T-helper 17 cell (primary cell): ENCODE measurements at places on chromosomes 16 and 17.

GRCh38 chr16:69031877-69032301 is 73.6 kb upstream of the HAS3 start:
- no peak for DNase-seq

DNA sequence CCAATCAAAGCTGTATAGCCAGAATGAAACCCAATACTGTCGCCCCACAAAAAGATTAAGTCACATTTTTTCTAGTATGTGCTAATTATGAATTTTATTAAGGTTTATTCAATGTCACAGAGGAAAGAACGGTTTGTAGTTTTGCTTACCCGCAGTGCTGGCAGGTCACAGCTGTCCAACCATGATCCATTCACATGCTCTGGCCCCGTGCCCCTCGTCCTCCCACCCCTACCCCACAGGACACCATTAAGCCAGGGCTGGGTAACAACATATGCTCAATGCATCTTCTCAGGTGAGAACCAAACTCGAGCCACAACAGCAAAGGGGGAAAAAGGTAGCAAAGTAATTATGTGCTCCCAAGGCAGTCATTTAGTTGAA is 589 bp upstream of the FBF1 start:
- DNase-seq: no peak

- DNase-seq: no peak
Measured at GRCh38 chr17:28317966-28318758, 838 bp upstream of the TMEM97 start.

DNA sequence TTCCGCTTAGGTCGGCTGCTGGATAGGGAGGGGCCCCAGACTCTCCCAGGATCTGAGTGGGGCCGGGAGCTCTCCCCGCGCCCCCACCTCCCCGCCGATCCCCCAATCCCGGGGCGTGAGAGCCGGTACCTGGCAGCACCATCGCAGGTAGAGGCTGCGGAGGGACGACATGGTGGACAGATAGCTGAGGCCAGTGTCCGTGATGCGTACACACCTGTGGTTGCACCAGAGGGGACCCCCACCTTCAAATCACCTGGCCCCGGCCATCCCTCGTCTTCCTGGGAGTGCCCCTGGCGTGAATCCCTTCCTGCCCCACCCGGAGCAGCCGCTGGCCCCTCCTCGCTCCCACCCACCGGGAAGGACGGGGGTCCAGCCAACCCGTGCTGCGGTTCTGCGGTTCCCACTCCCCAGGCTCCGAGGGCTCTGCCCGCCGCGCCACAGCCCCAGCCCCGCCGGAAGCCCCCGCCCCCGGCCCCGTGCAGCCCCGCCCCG is 4.7 kb upstream of the WDR24 start:
- no peak for DNase-seq

DNA sequence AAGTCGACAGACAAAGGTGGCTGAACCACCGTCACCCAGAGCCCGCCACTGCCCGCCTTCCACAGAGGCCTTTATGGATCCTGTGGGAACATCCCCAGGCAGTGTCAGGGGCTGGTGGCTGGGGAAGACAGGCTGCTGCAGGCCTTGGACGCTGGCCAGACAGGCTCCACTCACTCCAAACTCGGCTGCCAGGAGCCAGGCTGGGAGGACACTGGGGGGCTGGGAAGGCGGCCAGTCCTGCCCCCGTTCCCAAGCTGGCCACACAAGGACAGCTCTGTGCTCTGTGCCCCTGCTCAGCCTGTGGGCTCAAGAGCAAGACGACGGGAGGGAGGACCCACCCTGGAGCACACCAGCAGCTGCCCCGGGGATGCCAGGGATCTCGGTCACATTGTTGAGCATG is 7.6 kb upstream of the LCAT start:
- no peak for DNase-seq

DNA sequence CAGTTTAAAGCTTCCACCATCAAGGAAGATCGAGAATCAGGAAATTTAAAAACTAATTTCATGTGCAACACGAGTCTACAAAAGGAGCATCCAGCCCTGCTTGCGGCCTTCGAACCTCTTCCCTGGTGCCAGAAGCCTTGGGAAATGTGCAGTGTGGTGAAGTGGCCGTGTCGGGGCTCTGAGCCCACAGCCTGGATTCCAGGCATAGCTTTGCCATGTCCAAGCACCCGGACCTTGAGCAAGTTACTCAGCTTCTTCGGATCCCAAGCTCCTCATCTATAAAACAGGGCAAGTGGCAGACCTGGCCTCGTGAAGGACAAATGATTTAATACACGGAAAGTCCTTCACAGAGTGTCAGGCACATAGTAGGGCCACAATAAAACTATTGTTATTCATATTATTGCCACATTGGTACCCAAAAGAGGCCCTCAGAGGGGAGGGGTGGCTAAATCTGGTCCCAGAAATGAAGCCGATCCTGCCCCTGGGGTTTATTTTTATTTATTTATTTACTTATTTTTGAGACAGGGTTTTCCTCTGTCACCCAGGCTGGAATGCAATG is 34.8 kb downstream of the COTL1 start:
- no peak for DNase-seq

DNA sequence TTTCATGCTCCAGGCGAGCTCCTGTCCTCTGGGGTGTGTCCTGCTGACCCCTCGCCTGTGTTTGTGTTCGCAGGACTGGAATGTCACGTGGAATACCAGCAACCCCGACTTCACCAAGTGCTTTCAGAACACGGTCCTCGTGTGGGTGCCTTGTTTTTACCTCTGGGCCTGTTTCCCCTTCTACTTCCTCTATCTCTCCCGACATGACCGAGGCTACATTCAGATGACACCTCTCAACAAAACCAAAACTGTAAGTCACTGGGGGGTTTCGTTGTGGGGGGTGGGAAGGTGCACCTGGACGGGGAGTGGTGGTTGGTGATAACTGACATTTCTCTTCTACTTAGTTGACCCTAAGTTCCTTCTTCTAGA is 58.3 kb downstream of the ABCC1 start:
- DNase-seq: no peak

- no peak for DNase-seq
Measured at GRCh38 chr16:3873482-3874173, 6.9 kb downstream of the CREBBP start.

- DNase-seq: no peak
Measured at GRCh38 chr16:85750146-85750826, 610 bp downstream of the C16orf74 start.

- no peak for DNase-seq
Measured at GRCh38 chr17:47882695-47883588, 13.1 kb upstream of the SP2 start.

DNA sequence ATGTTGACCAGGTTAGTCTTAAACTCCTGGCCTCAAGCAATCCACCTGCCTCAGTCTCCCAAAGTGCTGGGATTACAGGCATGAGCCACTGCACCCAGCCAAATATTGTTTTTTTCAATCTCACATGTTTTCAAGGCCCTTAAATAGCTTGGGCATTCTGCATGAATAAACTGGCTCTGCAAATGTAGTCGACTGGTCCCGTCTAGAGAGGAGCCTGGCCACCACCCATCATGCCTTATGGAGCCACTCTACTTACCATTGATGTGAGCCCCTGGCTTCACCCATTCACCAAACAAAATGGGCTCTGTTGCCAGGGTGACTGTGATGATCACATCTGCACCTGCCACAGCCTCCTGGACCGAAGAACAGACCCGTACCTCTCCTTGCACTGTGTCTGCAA is 10.8 kb downstream of the CRYM start:
- DNase-seq: no peak

DNA sequence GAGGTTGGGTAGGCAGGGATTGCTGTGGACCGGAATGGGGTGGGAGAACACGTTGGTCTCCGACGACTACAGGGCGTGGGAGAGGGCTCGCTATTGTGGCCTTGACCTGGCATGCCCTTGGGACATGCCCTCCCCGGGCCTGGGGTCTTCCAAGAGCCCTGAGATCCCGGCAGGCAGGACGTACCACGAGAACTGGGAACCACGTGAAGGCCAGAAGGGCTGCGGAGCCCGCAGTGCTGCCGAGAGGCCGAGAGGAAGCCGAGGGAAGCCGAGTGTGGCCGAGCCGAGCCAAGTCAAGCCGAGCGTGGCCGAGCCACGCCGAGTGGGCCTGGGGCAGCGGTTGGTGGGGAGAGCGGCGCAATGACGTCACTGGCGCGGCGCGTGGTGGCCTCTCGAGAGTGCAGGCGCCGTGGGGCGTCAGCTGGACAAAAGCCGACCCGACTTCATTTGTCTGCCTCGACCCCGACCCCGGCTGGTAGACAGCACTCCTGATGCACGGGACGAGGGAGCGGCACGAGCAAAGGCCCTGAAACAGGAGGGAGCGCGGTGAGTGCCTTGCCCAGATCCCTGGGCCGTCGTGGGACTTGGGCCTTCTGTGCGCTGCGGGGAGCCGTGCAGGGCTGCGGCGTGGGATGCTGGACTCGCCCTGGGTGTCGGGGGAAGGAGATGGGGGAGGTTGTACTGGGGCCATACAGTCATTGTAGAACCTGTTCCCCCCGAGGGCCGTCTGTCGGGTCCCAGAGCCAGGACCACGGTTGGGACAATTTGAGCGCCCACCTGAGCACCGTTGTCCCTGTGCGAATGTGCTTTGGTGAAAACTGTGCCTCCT is 6.6 kb downstream of the SOCS1 start:
- DNase-seq: no peak
